ENCODE measurements at places on chromosomes 4 and X. TPM values are rescaled to one million over a fixed set of nuclear protein-coding genes. Genes with fewer than 3 reads are reported as not detected.

NCAPG gene
- total RNA-seq, result 93.5 TPM

CLGN gene
- 0.13 TPM for total RNA-seq

LDB2 gene
- total RNA-seq, result not detected

CCDC158 gene
- not detected for total RNA-seq

AMMECR1 gene
- 7.5 TPM for total RNA-seq

AGTR2 gene
- total RNA-seq, result not detected

Measured in activated CD8-positive, alpha-beta T cell treated with anti-CD3 and anti-CD28 coated beads, Interleukin-2, amount 10 ng/mL, durations not matched to agents 7 days and 5 days (primary cell).